ENCODE measurements at places on chromosomes 5 and 9.
A peak's percentile ranks its signal among the peaks of the same experiment; 100 is the strongest.

- DNase-seq: peak; percentile 56
Measured at GRCh38 chr5:164345173-164345849, 839.9 kb downstream of the MAT2B start.

GRCh38 chr5:68285851-68286611 lies 70.5 kb downstream of the PIK3R1 start:
- DNase-seq: peak; percentile 68

DNA sequence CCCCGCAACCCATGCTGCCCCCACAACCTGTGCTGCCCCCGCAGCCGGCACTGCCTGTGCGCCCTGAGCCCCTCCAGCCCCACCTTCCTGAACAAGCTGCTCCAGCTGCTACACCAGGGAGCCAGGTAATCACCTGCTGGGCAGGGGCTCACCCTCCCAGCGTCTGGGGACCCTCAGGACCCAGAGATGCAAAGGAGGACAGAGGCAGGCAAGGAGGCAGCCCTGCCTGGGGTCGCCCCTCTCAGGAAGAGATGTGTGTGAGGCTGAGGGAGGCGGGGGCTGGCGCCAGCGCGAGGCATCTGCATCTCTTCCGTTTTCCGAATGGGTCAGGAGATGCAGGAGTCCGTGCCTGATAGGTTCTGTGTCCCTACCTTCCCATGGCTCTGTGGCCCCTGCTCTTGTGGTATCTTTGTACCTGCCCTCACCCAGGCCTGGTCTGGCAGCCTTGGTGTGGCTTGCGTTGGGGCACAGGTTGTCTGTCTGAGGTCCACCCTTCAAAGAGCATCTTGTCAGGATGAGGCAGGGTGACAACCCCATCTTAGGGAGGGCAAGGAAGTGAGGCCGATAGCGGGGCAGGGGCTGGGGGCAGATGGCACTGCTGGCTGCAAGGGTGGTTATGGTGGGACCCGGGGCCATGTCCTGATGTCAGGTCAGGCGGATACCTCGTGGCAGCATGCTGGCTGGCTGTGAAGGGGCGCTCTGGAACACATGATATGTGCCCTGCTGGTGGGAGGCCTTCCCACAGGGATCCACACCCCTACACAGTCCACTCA lies 75.7 kb downstream of the WNK2 start:
- DNase-seq: no peak

- DNase-seq: no peak
Measured at GRCh38 chr5:145903113-145903512, 30.3 kb upstream of the GRXCR2 start.

DNA sequence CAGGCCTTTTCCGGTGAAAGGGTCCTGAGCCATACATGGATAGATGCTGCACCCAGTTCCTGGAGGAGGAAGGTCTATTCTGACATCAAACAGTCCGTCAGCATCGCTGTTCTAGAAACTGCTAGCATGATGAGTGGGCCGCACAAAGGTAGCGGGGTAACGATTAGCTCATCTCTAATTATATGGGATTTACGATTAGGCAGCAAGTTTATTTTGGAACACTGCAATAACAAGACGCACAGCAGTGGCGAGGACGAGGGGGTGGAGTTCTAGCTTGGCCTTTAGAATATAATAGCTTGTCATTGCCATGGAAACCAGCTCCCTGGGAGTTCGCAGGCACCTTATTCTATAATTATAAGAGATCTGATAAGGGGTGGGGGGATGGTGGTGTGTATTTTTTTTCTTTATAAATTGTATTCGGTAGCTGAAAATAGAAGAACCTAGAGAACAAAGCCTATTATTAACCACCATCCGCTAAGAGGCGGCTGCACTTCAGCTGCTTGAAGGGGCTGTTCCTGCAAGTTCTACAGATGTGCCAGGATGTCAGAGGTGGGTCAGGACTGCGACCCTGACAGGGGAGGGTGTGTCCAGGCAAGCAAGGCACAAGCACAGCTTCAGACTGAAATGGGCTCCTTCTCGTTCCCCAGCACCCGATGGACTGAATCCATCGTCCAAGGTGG lies 311.0 kb downstream of the AGTPBP1 start:
- no peak for DNase-seq

- peak; percentile 67 for DNase-seq
Measured at GRCh38 chr9:97900103-97900737, 22.1 kb downstream of the TRMO start.

GRCh38 chr9:120913647-120914264 lies 12.8 kb downstream of the TRAF1 start:
- no peak for DNase-seq

- no peak for DNase-seq
Measured at GRCh38 chr9:73239570-73240265, 88.1 kb downstream of the ANXA1 start.

GRCh38 chr5:149426931-149427330 lies 47.8 kb upstream of the IL17B start:
- peak; percentile 60 for DNase-seq

DNA sequence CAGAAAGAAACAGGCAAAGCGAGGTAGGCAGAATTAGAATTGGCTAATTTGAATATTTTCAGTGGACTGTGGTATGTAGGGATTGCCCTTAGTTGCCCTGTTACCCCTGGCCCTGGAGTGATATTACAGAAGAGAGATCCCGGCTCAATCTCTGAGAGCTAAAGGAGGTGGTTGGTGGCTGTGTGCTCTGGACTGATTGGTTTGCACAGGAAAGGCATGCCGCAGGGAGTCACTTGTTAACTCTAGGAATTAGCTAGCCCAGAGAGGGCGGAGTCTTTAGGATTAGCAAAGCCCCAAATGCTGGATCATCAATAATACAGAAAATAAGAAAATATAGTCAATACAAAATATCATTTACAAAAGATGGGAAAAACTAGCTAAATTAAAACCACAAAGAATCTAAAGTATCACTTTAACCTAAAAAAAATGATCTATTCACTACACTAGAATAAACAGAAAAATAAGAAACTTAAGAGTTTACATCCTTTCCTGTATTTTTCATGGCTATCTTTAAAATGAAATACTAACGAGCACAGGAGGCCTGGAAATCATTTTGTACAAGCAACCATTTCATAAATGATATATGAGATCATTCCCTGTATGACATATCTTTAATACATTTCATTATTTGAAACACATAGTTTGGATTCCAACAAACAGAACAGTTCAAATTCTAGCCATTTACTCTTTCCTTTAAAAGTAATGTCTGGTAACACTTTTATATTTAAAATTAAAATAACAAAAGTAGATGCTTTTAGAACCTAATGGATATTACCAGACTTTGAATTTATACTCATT lies 71.1 kb downstream of the GNAQ start:
- DNase-seq: peak; percentile 37

DNA sequence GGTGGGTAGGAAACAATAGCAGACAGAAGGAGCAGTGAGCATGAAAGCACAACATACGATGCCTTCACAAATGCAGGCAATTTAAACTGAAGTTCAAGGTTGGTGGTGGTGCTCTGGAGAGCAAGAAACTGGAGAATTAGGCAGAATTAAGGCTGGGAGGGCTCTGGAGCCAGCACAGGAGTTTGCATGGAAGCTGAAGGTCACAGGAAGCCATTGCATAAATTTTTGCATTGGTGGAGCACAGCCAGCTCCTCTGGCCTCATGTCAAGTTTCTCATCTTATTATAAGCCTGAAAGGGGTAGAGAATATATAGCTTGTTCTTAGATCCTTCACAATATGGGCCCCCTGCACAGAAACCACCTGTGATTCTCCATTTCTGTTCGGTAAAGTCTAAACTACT lies 207.4 kb downstream of the PAPPA start:
- DNase-seq: no peak

DNA sequence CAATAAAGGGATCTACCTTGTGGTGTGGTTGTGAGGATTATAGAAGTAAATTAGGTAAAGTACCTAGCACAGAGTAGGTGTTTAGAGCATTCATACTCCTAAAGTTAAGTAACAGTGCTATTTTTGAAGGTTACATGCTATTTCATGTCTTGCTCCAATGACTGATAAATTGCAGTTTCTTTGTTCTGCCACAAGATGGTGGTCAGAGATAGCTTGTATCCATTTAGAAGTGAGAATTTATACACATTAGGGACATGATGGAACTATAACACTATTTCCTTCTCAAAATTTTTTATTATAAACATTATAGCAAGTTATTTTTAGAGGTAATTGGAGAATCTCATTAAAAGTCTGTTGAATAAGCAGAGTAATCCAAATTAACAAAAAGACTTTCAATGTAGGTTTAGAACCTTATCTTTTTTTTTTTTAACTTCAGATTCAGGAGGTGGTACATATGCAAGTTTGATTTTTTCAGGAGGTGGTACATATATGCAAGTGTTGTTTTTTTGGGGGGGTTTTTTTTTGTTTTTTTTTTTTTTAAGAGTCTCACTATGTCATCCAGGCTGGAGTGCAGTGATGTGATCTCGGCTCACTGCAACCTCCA lies 17.1 kb downstream of the MTREX start:
- DNase-seq: peak; percentile 58

DNA sequence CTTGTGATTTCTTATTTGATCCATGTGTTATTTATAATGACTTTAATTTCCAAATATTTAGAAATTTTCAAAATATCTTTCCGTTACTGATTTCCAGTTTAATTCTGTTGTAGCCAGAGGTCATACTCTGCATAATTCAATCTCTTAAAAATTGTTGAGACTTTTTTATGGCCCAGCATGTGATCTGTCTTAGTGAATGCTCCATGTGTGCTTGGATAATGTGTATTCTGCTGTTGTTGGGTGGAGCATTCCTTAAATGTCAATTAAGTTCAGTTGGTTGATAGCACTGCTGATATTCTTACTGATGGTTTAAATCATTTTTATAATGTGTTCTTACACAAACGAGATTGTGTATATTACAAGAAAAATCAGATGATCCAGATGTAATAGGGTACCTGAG lies 180.8 kb downstream of the RGS3 start:
- DNase-seq: no peak

- DNase-seq: no peak
Measured at GRCh38 chr5:168885324-168886120, 306.4 kb upstream of the PANK3 start.

DNA sequence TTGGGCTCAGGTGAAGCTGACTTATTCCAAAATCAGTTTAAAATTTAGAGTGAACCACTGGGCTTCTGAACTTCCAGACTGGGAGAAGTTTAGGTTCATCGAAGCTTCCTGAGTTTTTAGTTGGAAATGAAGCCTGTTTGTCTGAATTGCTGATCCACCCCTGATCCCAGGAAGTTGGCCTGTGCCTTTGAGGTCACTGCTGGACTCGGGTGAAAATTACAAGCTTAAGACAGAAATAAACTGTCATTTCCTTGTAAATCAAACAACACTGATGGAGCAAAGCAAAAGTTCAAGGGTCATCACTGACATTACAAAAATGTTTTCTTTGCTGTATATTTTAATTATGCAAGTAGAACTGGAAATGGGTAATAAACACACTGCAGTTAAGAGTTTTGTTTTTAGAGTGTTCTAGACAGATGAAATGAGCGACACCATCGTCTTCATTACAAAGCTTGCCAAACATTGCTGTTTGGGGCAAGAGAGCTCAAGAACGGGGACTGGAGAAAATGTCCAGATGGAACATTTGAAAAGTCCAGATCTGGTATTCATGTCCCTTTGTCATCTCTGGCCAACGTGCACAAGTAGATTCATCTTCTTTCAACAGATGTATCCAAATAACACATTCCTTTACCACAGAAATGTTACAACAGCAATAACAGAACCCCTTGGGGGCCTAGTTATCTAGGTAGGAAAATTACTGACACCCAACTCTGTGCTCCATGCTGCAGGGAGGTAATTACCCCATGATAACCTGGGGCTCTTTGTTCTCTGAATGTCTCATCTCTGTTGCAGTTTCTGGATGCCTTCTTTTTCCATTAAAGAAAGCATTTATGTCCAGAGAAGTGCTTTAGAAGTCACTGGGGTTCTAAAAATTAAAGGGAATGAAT lies 142.4 kb upstream of the ERCC6L2 start:
- no peak for DNase-seq

DNA sequence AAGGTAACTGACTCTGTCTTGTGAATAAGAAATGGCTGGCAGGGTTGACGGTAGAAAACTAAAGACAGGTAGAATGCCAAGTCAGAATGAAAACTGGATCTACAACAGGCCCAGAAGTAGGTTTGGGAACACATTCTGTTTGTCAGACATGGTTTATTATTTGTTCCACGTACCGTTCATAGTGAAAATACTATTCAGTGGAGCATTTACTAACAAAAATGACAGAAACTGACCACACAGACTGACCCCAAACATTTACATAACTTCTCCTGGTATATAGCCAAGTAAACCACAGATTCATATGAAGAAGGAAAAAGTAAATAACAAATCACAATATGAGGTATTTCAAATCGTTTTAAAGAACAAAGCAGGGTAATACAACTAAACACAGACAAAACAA lies 73.7 kb downstream of the SLC38A9 start:
- no peak for DNase-seq

DNA sequence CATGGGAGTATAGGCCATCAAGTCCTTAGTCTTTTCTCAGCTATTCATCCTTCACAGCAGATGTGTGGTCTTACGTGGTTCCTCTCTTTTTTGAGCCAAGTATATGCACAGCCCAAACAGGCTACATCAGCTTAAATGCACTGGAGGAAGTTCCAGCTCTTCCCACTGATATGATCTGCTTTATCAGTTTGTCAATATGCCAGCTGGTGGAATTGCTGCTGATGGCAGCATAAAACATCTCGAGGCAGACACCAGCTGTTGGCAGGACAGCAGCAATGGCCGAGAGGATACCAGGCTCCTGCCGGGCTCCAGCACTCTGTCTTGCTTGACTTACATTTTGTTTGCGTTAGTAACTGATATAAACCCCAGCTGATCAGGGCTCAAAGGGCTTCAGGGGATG lies 143.4 kb downstream of the TENT4A start:
- DNase-seq: no peak

- no peak for DNase-seq
Measured at GRCh38 chr5:67679184-67679841, 482.7 kb upstream of the CD180 start.

DNA sequence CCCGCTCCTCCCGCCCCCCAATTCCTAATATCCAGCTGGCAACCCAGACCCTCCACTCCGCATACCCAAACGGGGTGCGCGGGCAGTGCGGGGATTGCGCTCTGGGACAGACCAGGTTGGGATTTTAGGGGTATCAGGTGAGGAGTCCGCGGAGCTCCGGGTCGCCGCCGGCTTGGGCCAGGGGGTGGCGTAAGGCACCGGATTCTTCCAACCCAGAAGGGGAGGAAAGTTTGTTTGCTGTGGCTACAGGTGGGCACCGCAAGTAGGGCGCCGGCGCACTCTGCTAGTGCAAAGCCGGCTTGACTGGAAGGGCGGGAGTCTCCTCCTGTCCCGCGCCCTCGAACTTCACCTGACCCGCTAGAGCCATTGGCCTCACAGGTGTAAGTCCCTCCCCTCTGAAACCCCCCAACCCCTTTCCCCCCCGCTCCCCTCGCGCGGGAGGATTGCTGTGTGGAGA lies 709 bp downstream of the IQGAP2 start:
- DNase-seq: no peak
